ENCODE measurements at places on chromosomes 2 and 18.

DNA sequence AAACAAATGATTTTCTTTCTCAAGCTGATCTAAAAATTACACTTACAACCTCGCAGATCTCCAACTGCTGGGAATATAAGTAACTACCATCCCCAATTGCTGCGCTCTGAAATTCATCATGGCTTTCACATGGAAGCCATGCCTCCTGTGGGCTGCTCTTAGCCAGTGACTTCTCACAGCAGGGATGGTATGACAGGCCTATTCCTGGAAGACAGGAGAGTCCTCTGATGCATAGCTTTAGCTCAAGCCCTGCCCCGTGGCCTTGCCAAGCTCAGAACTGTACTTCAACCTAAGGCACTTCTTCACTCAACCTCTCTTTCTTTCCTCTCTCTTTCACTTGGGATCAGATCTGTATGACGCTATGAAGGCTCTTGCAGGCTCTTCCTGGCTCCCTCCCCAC is 12.6 kb upstream of the ELAC1 start:
- DNase-seq: no peak

- DNase-seq: peak; percentile 51
Observed at GRCh38 chr2:28292491-28292890, 100.2 kb upstream of the FOSL2 start.

DNA sequence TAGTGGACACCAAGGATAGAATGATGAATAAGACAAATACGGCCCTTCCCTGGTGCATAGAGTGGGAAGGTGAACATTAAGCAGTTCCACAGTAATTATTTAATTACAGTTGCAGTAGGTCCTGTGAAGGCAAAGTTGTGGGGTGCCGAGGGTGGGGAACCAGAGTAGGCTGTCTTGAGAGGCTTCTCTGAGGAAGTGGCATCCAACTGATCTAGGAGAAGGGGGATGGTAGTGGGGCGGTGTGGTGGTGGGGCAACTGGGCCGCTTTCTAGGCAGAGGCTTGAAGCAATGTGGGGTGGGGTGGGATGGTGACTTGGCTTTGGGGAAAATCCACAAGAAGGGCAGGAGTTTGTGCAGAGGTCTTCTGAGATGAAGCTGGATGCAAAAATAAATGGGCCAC is 11.7 kb downstream of the ACSL3 start:
- no peak for DNase-seq

GRCh38 chr2:236616031-236616430 is 46.4 kb downstream of the ACKR3 start:
- DNase-seq: no peak

DNA sequence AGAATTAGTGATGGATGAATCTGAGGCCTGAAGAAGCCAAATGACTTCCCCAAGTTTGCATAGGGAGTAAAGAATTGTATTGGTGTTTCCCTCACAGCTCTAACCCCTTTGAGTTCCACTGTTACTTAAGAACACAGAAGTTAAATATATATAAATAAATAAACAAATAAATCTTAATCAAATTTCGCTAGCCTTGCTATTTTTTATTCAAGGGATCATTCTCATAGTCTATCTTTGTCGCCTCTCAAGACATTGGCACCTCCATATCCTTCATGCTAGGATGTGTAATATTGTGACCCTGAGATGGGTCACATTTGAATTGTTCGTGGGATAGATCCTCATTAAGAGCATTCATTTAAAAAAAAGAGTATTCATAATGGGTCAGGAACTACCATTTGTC is 121.3 kb upstream of the HNMT start:
- DNase-seq: no peak

DNA sequence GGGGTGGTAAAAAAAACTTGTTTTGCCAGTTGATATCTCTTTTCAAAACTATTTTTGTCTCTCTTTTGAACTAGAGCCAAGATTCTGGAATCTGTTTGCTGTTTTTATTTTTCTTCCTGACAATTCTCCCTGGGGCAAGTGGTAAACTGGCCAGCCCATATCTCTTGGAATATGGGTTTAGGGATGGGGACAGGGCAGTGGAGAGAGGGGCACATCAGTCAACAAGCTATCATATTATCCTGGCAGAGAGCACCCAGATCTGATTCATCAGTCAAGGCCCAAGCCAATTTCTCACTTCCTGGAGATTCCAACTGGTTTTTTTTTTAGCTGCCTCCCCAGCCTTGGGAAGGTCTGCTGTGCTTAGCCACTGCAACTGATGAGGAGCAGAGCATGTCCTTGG is 52.3 kb downstream of the ARHGAP28 start:
- DNase-seq: peak; percentile 67

- peak; percentile 16 for DNase-seq
Observed at GRCh38 chr18:69469444-69469919, 68.8 kb downstream of the DOK6 start.
